ENCODE measurements at places on chromosomes 6 and 20. TPM values are rescaled to one million over a fixed set of nuclear protein-coding genes. Genes with fewer than 3 reads are reported as not detected.

PGBD1 gene
- total RNA-seq = 0.64 TPM

GINS1 gene
- total RNA-seq = 27.7 TPM

CEP57L1 gene
- 33.3 TPM for total RNA-seq

CST2 gene
- not detected for total RNA-seq

TMEM63B gene
- total RNA-seq = 7.8 TPM

SLC35F1 gene
- total RNA-seq = 0.07 TPM

- peaks cover 22% of the 10 kb centered on the region for H3K27me3 ChIP-seq
- H3K4me3 ChIP-seq = no peak overlapping the region
- H3K4me1 ChIP-seq = no peaks in the 10 kb centered on the region
- H3K27ac ChIP-seq = no peak overlapping the region
Measured at GRCh38 chr20:57326667-57327455, 2.7 kb upstream of the SPO11 start.

DNA sequence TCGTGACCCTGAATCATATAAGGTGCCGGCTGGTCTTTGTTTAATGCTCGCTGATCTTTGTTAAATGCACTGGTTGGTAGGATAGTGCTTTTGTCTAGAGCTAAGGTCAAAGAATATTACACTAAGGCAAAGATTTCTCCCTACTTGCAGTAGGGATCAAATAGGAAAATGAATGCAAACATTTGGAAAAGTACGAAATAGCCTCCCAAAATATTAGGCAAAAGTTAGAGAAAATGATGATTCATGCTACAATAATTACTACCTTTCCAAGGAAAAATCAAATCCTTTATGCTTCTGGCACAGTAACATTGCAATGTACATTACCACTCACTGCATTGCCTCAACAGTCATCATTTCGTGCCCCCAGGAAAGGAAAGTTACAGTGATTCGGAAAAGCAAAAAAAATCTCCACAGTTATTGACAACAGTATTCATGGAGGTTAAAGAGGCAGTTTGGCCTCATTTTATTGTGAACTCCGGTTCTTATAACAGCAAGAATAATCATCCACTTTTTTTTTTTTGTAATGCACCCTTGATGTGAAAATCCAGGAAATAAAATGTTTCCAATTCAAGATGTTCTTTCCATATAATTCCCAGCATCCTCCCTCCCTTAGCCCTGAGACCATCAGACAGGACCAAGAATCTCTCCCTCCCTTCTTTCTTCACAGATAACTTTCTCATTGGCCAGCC lies 61.7 kb upstream of the ZMYND8 start:
- DNase-seq = no peak
- H3K4me1 ChIP-seq = peaks cover 23% of the 10 kb centered on the region
- H3K4me3 ChIP-seq = no peak overlapping the region
- no peaks in the 10 kb centered on the region for H3K27me3 ChIP-seq

- H3K36me3 ChIP-seq = peaks cover 1% of the 10 kb centered on the region
- no peaks in the 10 kb centered on the region for H3K27me3 ChIP-seq
- DNase-seq = no peak
- H3K4me1 ChIP-seq = peaks cover 18% of the 10 kb centered on the region
Measured at GRCh38 chr6:166497087-166497899, 89.2 kb downstream of the RAMACL start.

- H3K4me3 ChIP-seq = no peak overlapping the region
- H3K36me3 ChIP-seq = peaks cover 8% of the 10 kb centered on the region
- H3K27ac ChIP-seq = no peak overlapping the region
- DNase-seq = peak; percentile 30
- H3K4me1 ChIP-seq = peaks cover 52% of the 10 kb centered on the region
- no peaks in the 10 kb centered on the region for H3K27me3 ChIP-seq
Measured at GRCh38 chr6:16324606-16325225, 86.3 kb downstream of the GMPR start.

DNA sequence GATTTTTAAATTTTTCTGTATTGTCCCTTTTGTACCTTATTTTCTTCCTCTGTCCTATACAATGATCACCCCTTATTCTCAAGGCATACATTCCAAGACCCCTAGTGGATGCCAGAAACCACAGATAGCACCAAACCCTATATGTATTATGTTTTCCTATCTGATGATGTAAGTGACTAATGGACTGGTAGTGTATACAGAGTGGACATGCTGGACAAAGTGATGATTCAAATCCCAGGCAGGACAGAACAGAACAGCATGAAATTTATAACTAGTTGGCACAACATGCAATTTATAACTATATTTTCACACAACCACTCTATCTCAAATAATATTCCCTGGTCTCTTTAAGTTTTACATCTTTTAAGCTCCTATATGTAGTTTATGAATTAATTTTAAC lies 205.6 kb upstream of the FLRT3 start:
- no peak for DNase-seq
- H3K27ac ChIP-seq = no peak overlapping the region
- H3K27me3 ChIP-seq = no peaks in the 10 kb centered on the region
- H3K4me3 ChIP-seq = no peak overlapping the region

GRCh38 chr20:54268941-54269340 lies 61.1 kb downstream of the PFDN4 start:
- peaks cover 18% of the 10 kb centered on the region for H3K27me3 ChIP-seq
- peaks cover 26% of the 10 kb centered on the region for H3K4me1 ChIP-seq
- H3K4me3 ChIP-seq = no peak overlapping the region
- H3K27ac ChIP-seq = no peak overlapping the region
